SW 1271 (cell line): ENCODE measurements at places on chromosomes 7 and 10.

- no peak for DNase-seq
These were observed 41.1 kb downstream of the ASZ1 start for GRCh38 chr7:117386110-117386706.

DNA sequence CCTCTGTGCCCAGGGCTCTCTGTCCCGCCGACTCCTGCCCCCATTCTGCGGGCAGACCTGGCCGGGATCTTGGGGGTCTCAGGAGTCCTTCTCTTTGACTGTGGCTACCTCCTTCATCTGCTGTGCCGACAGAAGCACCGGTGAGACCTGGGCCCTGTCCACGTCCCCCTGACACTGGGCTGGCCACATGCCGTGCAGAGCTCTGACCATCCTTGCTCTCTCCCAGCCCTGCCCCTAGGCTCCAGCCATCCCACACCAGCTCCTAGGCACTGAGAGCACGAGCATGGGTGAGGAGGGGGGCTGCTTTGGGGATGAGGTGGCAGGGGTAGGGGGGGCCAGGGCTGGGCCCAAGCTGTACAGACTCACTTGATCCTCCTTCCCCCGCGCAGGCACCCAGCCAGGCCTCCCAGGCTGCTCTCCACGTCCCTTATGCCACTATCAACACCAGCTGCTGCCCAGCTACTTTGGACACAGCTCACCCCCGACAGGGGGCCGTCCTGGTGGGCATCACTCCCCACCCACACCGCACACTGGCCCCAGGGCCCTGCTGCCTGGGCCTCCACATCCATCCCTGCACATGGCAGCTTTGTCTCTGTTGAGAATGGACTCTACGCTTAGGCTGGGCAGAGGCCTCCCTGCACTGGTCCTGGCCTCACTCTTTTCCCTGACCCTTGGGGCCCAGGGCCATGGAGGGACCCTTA is 4.8 kb upstream of the PILRB start:
- DNase-seq: no peak

DNA sequence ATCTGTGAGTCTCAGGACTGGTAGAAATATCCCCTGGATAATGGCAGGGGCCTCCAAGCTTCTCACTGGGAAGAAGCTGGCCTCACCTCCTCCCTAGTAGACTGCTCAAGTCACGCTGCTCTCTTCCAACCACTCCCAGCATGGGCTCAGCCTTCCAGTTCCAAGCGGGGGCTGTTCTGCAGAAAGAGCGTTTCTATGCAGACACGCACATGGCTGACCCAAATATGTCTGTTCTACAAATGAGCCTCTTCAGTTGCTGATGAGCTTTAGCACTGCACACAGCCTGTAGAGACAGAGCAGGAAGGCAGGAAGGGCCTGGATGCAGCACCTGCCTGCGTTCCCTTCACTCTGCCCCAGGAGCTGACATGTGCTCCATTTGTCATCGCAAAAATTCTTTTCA is 523.9 kb upstream of the MGMT start:
- DNase-seq: no peak

GRCh38 chr7:25179325-25179724 is 49.0 kb downstream of the NPVF start:
- DNase-seq: no peak

DNA sequence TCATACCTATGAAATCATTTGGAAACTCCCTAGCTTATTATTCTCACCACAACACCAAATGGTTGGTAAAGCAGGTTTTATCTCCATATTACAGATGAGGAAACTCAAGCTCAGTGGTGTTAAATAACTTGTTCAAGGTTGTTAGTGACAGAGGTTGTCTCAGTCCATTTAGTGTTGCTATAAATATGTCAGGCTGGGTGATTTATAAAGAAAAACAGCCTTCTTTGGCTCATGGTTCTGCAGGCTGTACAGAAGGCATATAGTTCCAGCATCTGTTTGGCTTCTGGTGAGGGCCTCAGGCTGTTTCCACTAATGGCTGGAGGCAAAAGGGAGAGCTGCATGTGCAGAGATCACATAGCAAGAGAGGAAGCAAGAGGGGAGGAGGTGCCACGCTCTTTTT is 96.6 kb downstream of the ZNF438 start:
- no peak for DNase-seq

DNA sequence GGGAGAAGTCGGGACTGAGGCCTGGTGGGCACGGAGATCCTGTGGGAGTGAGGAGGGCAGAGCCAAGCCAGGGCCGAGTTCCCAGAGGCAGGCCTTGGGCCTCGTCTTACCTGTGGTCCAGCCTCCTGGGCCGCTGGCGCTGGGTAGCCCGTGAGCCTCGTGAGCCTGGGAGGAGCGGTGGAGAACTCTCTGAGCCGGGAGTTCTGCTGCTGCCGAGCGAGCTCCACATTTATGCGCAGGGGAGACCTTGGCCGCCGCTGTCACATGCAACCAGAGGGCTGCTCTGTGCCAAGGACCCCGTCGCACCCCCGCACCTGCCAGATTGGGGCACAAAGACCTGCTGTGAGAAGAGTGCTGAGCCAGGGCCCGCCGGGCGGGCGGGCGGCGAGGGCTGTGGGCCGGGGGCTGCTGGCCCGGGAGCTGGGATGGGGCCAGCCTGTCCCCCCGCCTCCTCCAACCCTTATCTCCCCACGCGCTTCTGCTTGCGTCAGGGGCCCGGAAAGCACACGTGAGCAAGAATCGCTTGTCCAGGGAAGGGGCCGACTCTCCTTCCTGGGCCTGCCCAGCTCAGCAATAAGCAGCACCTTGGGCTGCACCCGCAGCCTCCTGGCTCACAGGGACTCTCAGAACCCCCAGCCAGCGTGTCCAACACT is 10.2 kb downstream of the VENTX start:
- no peak for DNase-seq

GRCh38 chr7:51150193-51150592 is 166.4 kb downstream of the COBL start:
- no peak for DNase-seq

- no peak for DNase-seq
These were observed 29.8 kb downstream of the ITPRIP start for GRCh38 chr10:104308439-104308903.

DNA sequence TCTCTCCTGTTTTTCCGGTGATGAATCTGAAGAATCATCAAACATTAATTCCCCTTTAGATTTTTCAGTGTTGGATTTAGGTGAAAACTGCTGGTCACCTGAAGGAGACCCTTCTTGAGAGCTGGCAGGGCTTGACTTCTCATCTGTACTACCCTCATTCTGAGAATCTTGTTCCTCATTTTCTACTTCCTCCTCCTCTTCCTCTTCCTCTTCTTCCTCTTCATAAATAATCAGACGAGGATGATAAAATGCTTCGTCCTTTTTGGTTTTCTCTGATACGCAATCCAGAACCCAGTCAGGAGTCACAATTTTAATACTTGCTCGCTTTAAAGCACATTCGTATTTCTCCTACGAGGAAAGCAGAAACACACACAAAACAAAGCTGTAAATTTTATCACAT is 26.9 kb downstream of the PAXIP1 start:
- no peak for DNase-seq

- no peak for DNase-seq
These were observed 33.7 kb downstream of the DNAJC12 start for GRCh38 chr10:67804395-67804678.

DNA sequence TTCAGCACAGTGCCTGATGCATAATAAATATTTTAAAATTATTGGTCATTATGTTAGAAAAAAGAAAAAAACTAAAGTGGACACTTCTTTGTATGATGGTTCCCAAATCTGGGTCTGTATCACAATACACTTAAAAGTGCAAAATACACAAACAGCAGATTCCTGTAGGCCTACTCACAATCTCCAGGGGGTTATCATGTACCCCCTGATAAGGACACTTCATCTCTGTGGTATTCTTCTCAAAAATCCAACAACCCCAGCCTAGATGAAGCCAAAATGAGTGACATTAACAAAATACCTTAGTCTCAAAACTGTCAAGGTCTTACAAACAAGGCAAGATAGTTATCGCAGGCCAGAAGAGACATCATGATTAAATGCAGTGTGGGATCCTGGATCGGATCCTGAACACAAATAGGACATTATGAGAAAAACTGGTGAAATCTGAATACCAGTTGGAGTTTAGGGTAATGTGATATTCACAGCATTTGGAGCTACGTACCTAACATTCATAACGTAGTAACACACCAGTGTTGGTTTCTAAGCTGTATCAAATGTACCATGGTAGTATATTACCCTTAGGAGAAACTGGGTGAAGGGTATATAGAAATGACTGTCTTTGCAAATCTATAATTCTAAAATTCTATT is 45.2 kb downstream of the NSUN6 start:
- DNase-seq: no peak

DNA sequence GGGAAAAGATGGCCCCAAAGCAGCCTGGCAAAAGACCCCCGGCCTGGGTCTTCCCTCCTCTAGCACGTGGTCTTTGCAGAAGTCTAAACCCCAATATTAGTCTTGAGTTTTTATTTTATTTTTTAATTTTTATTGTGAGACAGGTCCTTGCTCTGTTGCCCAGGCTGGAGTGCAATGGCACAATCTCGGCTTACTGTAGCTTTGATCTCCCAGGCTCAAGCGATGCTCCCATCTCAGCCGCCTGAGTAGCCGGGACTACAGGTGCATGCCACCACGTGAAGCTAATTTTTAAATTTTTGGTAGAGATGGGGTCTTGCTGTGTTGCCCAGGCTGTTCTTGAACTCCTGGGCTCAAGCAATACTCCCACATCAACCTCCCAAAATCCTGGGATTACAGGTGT is 40.3 kb upstream of the MXI1 start:
- DNase-seq: no peak

- no peak for DNase-seq
These were observed 11.4 kb downstream of the INHBA start for GRCh38 chr7:41691286-41692190.

DNA sequence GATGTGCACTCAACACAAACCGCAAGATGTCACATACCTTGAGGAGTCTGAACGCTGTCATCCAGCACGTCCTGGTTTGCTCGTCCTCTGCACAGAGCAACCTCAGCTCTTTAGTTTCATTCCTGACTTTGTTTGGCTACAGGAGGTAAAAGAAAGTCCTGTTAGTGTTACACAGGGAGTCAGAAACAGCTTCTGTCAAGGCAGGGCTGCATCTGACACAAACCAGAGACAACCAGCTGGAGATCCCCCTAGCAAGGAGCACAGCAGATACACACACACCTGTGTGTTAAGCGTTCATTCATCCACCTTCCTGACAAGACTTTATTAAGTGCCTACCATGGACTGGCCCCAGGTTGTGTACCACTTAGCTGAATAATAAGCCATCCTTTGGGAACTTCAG is 47.5 kb upstream of the DDC start:
- DNase-seq: no peak

DNA sequence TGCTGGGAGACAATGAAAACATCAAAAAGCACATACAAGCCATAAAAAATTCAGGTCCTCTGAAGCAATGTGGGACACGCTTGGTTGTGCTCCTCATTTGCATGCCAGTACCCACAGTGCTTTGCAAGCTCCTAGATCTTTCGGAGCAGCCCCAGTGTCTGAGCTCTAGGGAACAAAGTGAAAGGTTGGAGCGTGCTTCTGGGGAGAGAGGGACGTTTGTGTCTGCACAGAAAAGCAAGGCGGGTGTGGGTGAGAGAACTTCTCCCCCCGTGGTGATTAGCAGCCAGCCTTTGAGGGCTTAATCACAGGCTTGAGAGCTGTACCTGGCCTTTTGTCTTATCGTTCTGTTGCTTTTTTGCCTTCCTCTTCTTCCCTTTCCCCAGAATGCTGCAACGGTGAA is 76.7 kb upstream of the HABP2 start:
- no peak for DNase-seq

DNA sequence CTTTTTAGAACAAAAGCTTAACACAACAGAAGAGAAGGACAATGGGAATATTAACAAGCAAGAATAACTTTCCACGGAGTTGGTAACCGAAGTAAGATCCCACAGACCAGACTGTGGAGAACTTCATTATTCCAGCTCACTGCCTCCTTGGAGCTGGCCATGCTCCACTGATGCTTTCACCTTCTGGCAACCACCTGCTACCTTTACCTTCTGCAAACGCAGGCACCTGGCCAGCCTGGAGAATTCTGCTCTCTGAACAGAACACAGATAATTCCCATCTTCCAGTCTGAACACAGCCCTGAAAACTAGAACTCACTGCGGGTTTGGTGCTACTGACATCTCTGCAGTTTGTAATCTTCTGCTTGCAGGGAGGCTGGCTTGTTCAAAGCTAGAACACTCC is 66.5 kb downstream of the JAZF1 start:
- DNase-seq: no peak

GRCh38 chr10:90775351-90776028 is 82.3 kb downstream of the HTR7 start:
- no peak for DNase-seq

DNA sequence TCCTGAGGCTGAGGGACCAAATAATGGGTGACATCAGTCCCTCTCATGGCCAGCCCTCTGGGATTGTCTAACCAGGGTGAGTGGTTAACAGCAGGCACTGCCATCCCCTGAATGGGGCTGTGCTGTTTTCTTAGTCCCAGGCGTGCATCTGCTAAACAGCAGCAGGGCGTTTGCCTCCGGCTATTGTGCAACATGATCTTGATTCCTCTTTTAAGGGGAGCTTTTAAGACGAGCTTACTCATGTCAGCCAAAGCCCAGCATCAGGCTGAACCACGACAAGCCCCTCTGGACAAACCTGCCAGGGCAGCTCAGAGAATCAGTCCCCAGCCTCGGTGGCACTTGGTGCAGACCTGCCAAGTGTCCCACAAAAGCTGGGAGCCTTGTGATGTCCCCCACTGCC is 16.2 kb upstream of the IGFBP3 start:
- DNase-seq: no peak

DNA sequence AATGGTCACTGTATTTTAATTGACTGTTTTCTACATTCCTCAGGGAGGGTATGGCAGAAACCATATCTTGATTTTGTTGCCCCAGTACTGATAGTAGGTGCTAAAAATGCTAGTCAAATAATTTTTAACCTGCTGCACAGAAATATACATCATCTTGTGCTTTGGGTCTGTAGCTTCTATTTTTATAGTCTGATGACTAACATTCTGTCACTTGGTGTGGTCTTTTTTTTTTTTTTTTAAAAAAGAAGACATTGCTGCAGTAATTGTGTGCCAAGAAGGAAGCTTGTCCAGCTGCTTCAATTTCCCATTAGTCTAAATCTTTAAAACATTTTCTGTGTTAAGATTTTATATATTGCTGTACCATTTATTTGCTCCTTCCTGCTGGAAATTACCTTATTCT is 83.6 kb downstream of the ICA1 start:
- no peak for DNase-seq

DNA sequence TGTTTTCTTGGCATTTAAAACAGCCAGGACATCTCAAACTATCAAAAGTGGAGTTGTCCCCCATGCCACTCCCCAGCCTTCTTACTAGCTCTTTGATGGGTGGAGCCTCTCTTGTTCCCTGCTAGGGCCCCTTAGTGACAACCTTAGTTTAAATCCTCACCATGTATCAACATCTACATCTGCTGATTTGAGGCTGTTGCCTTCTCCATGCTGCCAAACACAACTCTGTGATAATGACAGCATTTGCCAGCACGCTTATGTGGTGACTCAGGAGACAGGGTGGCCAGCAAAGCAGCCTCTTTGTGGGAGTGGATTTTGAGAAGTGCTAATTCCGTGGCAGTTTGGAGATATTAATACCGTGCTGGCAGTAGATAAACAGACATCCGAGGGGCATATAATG is 145.4 kb downstream of the LRRC4 start:
- DNase-seq: no peak

GRCh38 chr10:49508249-49508648 is 30.7 kb downstream of the ERCC6 start:
- DNase-seq: no peak
